ENCODE measurements at places on chromosomes 3 and 15. TPM values are rescaled to one million over a fixed set of nuclear protein-coding genes. Genes with fewer than 3 reads are reported as not detected.

Gene PLCH1
- 0.30 TPM for total RNA-seq

Gene ATG3
- 83.4 TPM for total RNA-seq

Gene GOLGA8S
- total RNA-seq, result not detected

Gene CD96
- not detected for total RNA-seq

Gene CIB1
- total RNA-seq, result 40.5 TPM

Gene SETMAR
- total RNA-seq, result 10.9 TPM

Gene HCLS1
- 1.2 TPM for total RNA-seq

Gene CHRFAM7A
- not detected for total RNA-seq

Gene SCAMP5
- total RNA-seq, result 0.45 TPM

Gene GP5
- not detected for total RNA-seq

Gene POPDC2
- not detected for total RNA-seq

Gene CNBP
- total RNA-seq, result 243 TPM

Measured in bronchus fibroblast of lung (primary cell).